ENCODE measurements at places on chromosomes 2 and 18.

GRCh38 chr2:203328760-203329540, 756 bp downstream of the ABI2 start:
- H3K4me3 ChIP-seq: peak overlapping the region; percentile 90
- no peak overlapping the region for H3K27ac ChIP-seq
- peak; percentile 40 for DNase-seq
- no peaks in the 10 kb centered on the region for H3K36me3 ChIP-seq
- H3K4me1 ChIP-seq: peaks cover 17% of the 10 kb centered on the region

GRCh38 chr2:128332091-128332634, 13.5 kb upstream of the HS6ST1 start:
- peaks cover 4% of the 10 kb centered on the region for H3K27me3 ChIP-seq
- no peaks in the 10 kb centered on the region for H3K4me1 ChIP-seq
- no peak for DNase-seq
- H3K36me3 ChIP-seq: no peaks in the 10 kb centered on the region

- H3K36me3 ChIP-seq: peaks cover 8% of the 10 kb centered on the region
- no peak for DNase-seq
- no peak overlapping the region for H3K27ac ChIP-seq
- H3K4me3 ChIP-seq: no peak overlapping the region
These were observed 12.8 kb downstream of the RBFA start for GRCh38 chr18:80046961-80047541.

GRCh38 chr18:59911600-59911999, 11.8 kb downstream of the PMAIP1 start:
- DNase-seq: no peak
- no peaks in the 10 kb centered on the region for H3K36me3 ChIP-seq
- peaks cover 4% of the 10 kb centered on the region for H3K27me3 ChIP-seq

- peaks cover 2% of the 10 kb centered on the region for H3K27me3 ChIP-seq
- no peaks in the 10 kb centered on the region for H3K36me3 ChIP-seq
- H3K4me1 ChIP-seq: no peaks in the 10 kb centered on the region
These were observed 405.8 kb upstream of the FAM98A start for GRCh38 chr2:34004936-34005335.

- H3K27ac ChIP-seq: no peak overlapping the region
- no peak overlapping the region for H3K4me3 ChIP-seq
- no peaks in the 10 kb centered on the region for H3K36me3 ChIP-seq
- H3K27me3 ChIP-seq: peaks cover 1% of the 10 kb centered on the region
- no peak for DNase-seq
These were observed 102.6 kb downstream of the CDK15 start for GRCh38 chr2:201908901-201909300.

GRCh38 chr2:112147382-112148168, 9.4 kb downstream of the FBLN7 start:
- no peaks in the 10 kb centered on the region for H3K36me3 ChIP-seq
- H3K27me3 ChIP-seq: peaks cover 4% of the 10 kb centered on the region
- H3K4me3 ChIP-seq: no peak overlapping the region
- no peaks in the 10 kb centered on the region for H3K4me1 ChIP-seq

GRCh38 chr2:20052861-20053281, 1.4 kb upstream of the LAPTM4A start:
- H3K36me3 ChIP-seq: no peaks in the 10 kb centered on the region
- no peak overlapping the region for H3K4me3 ChIP-seq
- no peak overlapping the region for H3K27ac ChIP-seq
- peaks cover 11% of the 10 kb centered on the region for H3K27me3 ChIP-seq

DNA sequence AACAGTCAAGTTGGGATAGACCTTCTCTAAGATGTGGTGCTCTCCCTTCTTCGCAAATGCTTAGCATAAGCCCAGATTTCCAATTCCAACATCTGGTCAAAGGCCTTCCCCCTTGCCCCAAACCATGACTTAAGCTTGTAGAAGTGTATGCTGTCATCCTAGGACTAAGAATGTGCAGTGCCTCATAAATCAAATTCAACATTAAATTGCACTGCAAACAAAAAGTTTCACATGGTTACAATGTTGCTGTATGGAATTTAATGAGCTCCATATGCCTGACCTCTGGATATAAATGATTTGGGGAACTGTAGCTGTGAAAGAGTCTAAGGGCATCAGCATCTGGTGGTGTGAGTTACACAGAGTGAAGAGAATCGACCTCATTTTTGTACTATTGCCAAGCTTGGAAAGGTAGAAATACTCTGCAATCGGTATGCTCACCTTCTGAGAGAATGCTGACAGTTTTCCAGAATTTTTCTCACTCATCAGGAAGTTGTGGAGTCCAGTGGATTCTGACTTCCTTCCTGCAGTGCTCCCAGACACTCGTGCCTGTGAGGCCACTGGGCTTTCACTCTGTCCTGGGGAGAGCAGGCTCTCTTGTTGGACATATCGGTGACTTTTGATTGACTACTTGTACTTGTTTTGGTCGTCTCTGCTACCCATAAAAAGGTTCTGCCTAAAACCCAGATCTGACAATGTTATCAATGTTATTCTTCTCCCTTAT, 40.6 kb downstream of the FASTKD2 start:
- H3K27ac ChIP-seq: no peak overlapping the region
- no peaks in the 10 kb centered on the region for H3K36me3 ChIP-seq
- no peaks in the 10 kb centered on the region for H3K4me1 ChIP-seq
- H3K4me3 ChIP-seq: no peak overlapping the region

- DNase-seq: no peak
- no peak overlapping the region for H3K27ac ChIP-seq
- peak overlapping the region; percentile 5 for H3K4me3 ChIP-seq
These were observed 160.7 kb downstream of the EIPR1 start for GRCh38 chr2:3216841-3217495.

DNA sequence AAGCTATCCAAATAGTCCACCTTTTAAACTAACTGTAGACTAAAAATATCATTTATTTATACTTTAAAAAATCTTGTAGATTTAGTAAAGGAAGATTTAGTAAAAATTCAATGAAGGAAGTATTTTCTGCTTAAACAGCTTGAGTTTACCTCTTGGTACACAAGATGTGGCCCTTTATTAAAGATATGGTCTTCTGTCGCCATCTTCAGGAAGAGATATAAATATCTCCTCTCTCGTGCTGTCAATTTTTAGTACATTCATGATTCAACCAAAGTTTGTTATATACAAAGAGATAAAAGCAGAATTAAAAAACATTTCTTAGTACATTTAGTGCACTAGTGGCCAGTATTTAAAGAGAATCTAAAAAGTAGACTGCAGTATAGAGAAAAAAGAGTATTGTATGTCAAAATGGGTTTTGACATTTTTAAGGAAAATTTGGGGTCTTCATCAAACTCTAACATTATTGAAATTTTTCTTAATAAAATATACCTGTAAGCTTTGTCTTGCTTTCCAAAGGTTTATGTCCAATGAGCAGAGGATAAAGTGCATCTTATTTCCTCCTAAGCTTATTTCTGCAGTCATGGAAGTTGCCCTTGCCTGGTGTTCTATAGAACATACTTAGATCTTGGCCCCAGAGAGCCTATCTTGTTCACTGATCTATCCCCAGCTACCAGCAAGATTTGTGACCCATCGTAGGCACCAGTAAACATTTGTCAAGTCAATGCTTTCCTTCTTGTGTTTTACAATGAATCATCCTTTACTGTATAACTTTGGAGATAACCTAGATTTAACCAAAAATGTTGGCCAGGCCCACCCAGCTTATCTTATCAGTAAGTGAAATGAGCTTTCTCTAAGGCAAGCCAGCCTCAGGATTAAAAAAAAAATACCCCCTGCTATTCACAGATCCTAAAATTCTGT, 18.5 kb upstream of the EML6 start:
- H3K27me3 ChIP-seq: peaks cover 10% of the 10 kb centered on the region
- no peak overlapping the region for H3K4me3 ChIP-seq
- DNase-seq: peak; percentile 57

DNA sequence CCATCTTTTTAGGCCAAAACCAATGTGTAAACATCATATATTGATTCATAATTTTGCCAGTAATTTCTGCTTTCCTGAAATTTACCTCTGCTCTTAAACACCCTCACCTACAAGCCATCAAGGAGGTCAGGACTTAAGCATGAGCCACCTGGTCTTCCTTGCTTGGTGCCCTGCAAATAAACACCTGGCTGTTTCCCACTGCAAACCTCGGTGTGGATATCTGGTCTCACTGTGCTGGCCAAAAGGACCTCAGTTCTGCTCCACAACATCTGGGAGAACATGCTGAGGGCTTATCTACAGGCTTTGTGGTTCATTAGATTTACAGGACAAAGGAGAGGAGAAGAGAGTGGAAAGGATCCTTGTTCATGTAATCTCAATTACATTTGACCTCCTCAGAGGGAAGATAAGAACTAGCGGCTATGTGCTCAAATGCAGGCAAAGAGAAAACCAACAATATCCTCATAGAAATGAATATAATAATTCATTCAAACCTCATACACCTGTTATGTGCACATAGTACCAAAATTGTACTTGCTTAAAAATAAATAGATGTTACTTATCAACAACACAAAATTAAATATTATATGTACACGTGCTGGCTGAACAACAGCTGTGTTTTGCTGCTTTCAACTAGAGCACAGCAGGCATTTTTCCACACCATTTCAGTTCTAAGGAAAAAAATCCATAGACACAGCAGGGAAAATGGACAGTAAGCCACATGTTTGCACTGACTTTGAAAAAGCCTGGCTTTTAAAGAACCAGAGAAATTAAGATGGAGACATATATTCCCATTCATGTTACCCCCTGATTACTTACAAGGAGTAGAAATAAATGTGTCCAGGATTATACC, 465.1 kb downstream of the LPIN1 start:
- no peak for DNase-seq
- H3K4me3 ChIP-seq: no peak overlapping the region
- no peak overlapping the region for H3K27ac ChIP-seq
- no peaks in the 10 kb centered on the region for H3K4me1 ChIP-seq

DNA sequence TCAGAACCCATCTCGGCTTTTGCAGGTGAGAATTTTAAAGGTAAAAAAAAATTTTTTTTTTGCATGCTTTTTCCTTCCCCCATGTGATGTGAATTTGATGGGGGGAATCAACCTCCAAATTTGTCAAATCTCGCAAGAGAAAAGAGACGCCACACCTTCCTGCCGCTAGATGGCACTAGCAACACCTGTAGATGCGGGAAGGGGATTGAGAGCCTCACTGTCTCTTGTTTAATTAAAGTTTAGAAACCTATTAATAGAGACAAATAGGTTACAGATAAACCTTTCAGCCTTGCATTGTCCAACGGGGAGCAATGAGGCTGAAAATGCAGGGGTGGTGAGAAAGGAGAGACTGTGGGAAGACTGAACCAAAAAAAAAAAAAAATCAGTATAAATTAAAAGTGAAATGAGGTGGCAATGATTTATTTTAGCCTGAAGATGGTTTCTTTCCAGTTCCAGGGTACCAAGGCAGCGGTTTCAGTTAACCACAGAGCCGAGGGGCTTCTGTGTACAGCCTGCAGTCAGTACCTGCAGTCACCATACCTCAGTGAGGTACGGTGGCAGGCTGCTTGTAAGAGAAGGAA, 84.6 kb downstream of the NRP2 start:
- no peak overlapping the region for H3K27ac ChIP-seq
- H3K27me3 ChIP-seq: peaks cover 7% of the 10 kb centered on the region

GRCh38 chr2:9984217-9984739, 32.8 kb downstream of the GRHL1 start:
- H3K4me3 ChIP-seq: no peak overlapping the region
- no peaks in the 10 kb centered on the region for H3K36me3 ChIP-seq
- no peak overlapping the region for H3K27ac ChIP-seq
- H3K4me1 ChIP-seq: peaks cover 16% of the 10 kb centered on the region

GRCh38 chr18:58829263-58829662, 35.4 kb upstream of the ZNF532 start:
- H3K4me1 ChIP-seq: no peaks in the 10 kb centered on the region
- no peak for DNase-seq
- no peaks in the 10 kb centered on the region for H3K36me3 ChIP-seq

- H3K27ac ChIP-seq: no peak overlapping the region
- no peaks in the 10 kb centered on the region for H3K27me3 ChIP-seq
- H3K4me3 ChIP-seq: no peak overlapping the region
- H3K36me3 ChIP-seq: peaks cover 12% of the 10 kb centered on the region
- DNase-seq: no peak
These were observed 75.8 kb upstream of the WIPF1 start for GRCh38 chr2:174673440-174673839.

- no peaks in the 10 kb centered on the region for H3K36me3 ChIP-seq
- no peak overlapping the region for H3K4me3 ChIP-seq
- no peak for DNase-seq
- H3K27me3 ChIP-seq: peaks cover 2% of the 10 kb centered on the region
- H3K4me1 ChIP-seq: no peaks in the 10 kb centered on the region
These were observed 257.9 kb downstream of the BCL11A start for GRCh38 chr2:60295636-60295962.
